ENCODE measurements at places on chromosomes 1 and 21. TPM values are rescaled to one million over a fixed set of nuclear protein-coding genes. Genes with fewer than 3 reads are reported as not detected.

The S100A3 gene
- total RNA-seq: 3.4 TPM

GRCh38 chr21:15468368-15468767 lies 261.4 kb upstream of the USP25 start:
- no peak for DNase-seq
- H3K27me3 ChIP-seq: no peaks in the 10 kb centered on the region
- H3K4me1 ChIP-seq: no peaks in the 10 kb centered on the region
- H3K36me3 ChIP-seq: no peaks in the 10 kb centered on the region
- no peak overlapping the region for H3K27ac ChIP-seq

The ADAMTS5 gene
- 10.9 TPM for total RNA-seq

DNA sequence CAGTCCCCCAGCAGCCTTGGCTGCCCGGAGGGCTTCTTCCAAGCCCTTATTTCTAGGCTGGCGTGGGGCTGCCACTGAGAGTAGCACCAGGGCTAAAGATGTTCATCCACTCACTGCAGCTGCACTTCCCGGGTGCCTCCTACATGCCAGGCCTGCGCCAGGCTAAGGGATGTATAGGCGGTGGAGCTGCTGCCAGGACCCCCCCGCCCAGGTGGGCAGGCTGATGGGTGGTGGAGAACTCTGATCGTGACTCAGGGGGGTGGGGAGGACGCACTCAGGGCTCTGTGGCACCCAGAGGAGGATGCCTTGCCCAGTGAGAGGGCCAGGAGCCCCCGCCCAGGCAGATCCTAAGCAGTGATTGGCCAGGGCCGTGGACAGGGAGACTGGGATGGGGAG lies 34.1 kb downstream of the CFAP74 start:
- no peaks in the 10 kb centered on the region for H3K27me3 ChIP-seq
- no peak overlapping the region for H3K4me3 ChIP-seq
- H3K4me1 ChIP-seq: no peaks in the 10 kb centered on the region
- DNase-seq: no peak

The ZNF697 gene
- 9.5 TPM for total RNA-seq

Data from right atrium auricular region (tissue), 2 donors.